ENCODE measurements at places on chromosomes 7 and 10.

DNA sequence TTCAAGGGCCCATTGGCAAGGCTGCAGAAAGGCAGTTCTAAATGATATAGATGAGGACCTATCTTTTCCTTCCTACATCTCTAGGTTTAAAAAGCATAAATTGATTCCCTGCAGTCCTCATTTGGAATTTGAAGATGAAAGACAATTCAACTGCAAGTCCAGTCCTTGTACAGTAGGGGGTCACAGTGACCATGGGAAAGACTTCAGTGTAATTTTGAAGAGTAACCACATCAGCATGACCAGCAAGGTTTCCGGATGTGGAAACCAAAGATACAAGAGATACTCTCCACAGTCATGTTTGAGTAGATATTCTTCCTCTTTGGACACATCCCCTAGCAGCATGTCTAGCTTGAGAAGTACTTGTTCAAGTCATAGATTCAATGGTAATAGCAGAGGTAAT, 539.3 kb upstream of the TEX47 start:
- DNase-seq: no peak

- peak; percentile 48 for DNase-seq
Measured at GRCh38 chr10:122279725-122280141, 8.6 kb downstream of the BTBD16 start.

DNA sequence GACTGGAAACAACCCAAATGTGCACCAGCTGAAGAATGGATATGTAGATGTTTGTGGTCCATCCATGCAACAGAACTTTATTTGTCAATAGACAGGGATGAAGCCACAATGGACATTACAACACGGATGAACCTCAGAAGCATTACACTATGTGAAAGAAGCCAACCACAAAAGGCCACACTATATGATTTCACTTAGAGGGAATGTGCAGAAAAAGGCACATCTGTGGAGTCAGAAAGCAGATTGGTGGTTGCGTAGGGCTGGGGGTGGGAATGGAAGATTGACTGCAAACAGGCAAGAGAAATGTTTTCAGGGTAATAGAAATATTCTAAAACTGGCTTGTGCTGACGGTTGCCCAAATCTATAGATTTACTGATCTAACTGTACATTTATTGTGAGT, 34.3 kb upstream of the WASHC2A start:
- no peak for DNase-seq

DNA sequence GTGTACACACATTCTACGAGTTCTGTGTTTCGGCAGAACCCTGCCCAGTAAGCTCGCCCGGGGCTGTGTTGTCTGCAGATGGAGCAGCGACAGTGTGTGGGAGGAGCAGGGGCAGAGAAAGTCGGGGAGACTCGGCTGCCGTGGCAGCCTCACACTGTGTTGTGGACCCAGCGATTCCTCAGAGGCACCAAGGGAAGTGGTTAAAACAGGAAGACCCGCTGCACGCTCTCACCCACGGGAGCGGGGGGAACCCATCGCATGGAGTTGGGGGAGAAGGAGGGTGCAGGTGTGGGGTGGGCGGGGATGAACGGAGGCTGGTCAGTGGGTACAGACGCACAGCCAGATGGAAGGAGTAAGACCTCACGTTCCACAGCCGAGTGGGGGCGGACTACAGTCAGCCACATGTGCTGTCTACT, 250.2 kb downstream of the ELFN1 start:
- peak; percentile 42 for DNase-seq

GRCh38 chr7:39259391-39260003, 281.8 kb downstream of the POU6F2 start:
- DNase-seq: no peak

- no peak for DNase-seq
Measured at GRCh38 chr7:129741743-129742213, 130.3 kb downstream of the NRF1 start.

DNA sequence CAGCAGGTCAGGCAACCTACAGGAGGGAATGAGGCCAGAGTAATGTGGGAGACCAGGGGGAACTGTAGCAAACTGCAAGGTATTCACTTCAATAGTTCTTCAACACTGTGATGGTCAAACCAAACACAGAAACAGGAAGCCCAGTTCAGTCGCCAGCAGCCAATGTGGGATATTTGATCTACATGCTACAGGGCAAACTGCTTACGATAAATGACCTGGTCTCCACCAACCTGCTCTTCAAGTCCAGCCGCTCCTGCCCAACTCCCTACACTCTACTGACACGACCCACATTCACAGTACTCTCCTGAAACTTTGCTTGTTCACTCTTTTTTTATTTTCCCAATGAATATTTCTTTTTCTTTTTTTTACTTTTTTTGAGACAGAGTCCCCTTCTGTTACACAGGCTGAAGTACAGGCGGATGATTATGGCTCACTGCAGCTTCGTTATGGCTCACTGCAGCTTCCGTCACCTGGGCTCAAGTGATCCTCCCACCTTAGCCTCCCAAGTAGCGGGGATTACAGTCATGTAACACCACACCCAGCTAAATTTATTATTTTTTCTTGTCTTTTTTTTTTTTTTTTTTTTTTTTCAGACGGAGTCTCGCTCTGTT, 42.1 kb downstream of the MDH2 start:
- no peak for DNase-seq

- no peak for DNase-seq
Measured at GRCh38 chr7:51702673-51703072, 386.1 kb upstream of the COBL start.

DNA sequence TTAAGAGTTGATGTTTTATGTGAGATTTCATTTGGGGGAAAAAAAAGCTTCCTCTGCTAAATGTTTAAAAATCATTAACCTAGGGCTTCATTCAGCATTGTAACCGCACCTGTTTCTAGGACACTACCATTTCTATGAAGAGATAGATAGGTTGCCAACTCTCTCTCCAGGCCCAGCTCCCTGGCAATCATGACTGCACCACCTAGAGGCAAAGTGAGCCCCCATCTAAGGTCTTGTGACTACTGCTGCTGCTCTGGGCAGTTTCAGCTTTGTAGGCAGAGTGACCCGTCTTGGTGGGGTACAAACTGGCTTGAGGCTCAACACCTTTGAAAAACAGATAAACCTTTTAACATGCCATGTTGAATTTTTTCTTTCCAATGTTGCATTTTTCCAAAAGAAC, 27.3 kb upstream of the MRC1 start:
- DNase-seq: no peak

Measured in stimulated activated CD8-positive, alpha-beta memory T cell treated with anti-CD3 and anti-CD28 coated beads, Interleukin-4, amount 100 ng/mL, for 48 hours (primary cell).